ENCODE measurements at places on chromosomes 13 and 19.

DNA sequence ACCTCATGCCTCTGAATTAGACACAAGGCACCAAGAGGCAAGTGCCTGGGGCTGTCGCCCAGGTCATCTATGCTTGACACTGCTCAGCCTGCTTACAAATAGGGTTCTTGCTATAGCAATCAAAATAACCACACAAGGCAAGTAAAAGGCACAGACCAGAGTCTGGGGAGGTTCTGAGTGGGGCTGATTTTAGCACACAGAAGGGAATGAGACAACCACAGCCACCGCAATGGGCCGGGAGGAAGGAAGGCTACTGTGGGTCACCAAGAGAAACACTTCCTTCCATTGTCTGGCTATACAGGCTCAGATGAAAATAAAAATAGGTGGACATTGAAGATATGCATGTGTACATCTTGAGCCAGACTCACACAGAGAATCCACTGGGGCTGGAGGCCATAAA lies 159.1 kb downstream of the DLEU7 start:
- no peak for DNase-seq

DNA sequence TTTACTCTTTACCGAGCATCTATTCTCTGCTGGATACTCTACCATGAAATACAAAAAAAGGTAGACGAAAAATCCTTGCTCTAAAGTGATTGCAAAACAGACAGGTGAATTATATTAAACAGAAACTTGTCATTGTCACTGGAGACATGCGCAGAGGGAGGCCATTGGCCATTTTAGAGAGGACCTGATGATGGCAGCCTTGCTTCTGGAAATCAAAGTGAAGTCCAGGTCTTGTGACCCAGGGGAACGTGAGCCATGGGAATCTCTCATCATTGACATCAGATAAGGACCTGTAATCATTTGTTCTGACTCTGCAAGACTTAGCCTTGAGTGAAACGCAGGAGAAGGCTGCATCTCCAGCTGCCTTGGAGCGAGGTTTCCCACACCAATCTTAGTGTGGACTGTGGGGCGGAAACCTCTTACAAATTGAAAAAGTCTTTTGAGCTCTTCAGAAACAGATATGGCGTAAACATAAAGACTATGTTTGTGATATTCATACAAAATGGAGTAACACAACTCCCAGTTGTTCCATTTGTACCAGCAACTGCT lies 16.8 kb upstream of the SLC46A3 start:
- DNase-seq = no peak

DNA sequence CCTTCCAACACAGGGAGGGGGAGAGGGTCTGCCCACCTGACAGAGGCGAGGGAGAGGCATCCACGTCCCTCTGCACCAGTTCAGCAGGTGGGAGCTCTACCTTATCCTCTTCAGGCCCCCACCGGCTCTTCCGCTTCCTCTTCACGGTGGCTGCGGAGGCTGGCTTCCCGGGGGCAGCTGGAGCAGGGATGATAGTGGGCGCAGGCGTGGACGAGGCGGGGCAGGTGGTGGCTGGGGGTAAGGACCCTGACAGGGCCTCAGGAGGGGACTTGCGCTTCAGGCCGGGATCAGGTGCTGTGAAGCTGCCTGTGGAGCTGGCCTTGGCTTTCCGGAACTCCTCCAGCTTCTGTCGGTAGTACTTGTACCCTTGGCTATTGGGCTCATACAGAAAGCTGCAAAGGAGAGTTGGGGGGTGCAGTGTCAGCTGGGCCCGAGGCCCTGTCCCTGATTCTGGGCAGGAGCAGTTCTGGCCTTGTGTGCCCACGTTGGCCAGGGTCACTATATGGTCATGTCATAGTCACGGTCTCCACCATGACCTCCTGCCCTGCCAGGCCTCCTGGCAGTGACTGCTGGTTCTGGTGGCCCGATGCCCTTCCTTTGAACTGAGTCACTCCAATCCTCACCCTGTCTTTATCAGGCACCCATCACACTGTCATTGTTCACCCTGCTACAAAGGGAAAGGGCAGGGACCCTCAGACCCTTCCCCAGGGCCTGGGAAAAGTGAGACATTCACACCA lies 23.2 kb downstream of the SUGP1 start:
- DNase-seq = no peak

- DNase-seq = no peak
Measured at GRCh38 chr13:44207476-44207875, 166.1 kb upstream of the SERP2 start.

DNA sequence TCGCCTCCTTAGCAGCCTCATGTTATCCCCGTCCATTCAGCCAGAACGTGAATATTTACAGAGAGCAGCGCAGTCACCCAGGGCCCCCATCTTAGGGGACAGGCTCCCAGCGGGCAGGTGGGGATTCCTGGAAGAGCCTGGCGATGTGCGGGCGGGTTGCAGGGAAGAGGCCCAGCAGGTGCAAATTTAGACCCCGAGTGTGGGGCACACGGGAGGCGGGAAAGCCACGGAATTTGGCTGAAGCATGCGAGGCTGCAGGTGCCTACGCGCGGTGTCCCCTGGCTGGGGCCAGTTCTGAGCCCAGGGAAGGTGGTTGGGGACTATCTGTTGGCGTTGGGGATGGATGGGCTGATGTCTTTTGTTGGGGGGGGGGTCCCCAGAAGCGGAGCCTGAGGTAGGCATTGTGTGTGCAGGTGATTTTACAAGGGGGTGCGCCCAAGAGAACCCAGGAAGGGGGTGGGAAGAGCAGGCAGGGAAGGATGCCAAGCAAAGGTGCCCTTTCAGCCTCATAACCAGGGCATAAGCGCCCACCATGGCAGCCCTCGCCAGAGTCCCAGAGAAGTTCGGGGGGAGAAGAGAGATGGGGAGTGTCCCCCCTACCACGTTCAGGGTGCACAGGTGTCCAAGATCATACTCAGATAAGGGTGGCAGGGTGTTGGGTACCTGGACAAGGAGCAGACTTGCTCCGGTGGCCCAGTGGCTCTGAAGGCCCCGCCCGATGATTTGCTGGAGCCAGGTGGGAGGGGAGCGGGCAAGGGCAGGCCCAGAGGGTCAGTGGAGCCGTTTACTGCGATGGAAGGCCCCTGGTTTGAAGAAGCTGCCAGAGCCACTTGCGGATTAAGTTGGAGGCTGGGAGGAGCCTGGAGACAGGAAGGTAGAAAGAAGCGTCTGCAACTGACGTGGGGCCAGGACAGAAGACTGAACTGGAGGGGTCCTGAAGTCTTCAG lies 1.2 kb downstream of the TPGS1 start:
- DNase-seq = no peak

GRCh38 chr19:33376423-33376822 lies 2.9 kb downstream of the CEBPG start:
- peak; percentile 61 for DNase-seq

- DNase-seq = no peak
Measured at GRCh38 chr13:58706421-58706820, 1074.9 kb downstream of the PCDH17 start.

DNA sequence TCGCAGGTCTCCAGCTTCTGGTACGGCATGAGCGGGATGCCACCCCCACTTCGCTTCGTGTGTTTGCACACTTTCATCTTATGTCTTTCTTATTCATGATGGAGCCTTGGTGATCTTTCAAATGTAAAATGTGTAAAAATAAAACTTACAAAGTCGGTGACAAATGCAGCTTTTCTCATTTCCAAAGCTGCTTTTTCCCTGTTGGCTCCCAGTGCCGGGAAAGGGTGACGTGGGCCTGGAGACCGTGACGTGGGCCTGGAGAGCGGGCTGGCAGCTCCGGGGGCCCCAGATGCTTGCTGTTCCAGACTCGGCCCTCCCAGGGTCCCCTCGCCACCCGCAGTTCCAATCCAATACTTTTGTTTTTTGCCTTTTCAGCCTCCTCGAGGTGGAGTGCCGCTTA lies 101.4 kb downstream of the KDM4B start:
- DNase-seq = no peak

GRCh38 chr13:110910013-110910890 lies 4.6 kb downstream of the ANKRD10 start:
- DNase-seq = no peak

- DNase-seq = no peak
Measured at GRCh38 chr13:71798707-71799106, 68.3 kb downstream of the DACH1 start.
